ENCODE measurements at places on chromosomes 12 and 14. TPM values are rescaled to one million over a fixed set of nuclear protein-coding genes. Genes with fewer than 3 reads are reported as not detected.

DNA sequence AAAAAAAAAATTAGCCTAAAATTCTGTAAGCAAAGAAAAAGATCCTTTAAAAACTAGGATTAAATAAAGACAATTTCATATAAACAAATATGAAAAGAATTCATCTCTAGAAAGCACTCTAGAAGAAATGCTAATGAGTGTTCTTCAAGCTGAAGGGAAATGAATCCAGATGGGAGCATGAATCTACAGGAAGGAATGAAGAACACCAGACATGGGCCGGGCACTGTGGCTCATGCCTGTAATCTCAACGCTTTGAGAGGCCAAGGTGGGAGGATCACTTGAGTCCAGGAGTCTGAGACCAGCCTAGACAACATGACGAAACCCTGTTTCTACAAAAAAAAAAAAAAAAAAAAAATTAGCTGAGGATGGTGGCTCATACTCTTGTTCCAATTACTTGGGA, 297.2 kb downstream of the FBXL14 start:
- DNase-seq: no peak

GRCh38 chr14:98210045-98210672, 1061.8 kb downstream of the BCL11B start:
- peak; percentile 61 for DNase-seq

GRCh38 chr12:40569626-40570179, 122.5 kb upstream of the CNTN1 start:
- no peak for DNase-seq

DNA sequence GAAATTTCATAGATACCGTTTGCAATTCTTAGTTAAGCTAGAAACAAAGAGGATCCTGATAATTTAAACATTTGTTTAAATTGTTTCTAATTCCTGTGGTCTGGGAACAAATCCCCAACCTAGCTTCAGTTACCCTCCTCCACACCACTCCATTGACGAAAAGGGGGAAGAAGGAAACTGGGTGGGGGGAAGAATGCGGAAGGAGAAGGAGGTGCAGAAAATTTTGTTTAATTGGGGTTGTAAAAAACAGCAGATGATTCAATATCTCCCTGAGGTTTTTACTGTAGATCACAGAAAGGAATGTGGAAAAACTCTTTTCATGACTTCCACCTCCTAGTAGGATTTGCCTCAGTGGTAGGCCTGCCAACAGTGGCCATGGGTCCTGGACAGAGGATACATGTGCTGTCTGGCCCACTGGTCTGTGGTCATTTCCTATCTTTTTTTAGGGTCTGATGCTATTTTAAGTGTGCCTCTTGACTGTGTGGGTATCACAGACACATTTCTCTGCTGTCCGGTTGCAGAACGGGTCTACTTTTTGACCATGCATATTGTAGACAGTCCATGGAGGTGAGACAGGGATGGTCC, 122.9 kb upstream of the PCED1B start:
- DNase-seq: no peak

DNA sequence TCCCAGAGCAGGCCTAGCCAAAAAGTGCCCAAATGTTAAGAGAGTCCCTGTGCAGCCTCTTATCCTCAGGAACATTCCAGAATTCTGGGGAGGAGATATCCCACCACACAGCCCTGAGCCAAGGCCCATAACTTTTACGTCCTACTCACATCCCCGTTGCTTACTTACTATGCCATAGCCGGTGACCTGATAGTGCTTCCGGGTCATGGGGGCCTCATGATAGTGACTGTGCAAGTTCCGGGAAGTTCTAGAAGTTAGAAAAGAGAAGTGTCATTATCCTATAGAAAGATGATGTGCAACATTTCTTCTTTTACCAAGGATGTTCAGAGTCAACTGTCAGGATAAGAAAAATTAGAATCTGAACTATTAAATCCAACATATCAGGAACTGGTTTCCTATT, 15.6 kb upstream of the NGB start:
- DNase-seq: no peak

- no peak for DNase-seq
These were observed 1.1 kb downstream of the PAN2 start for GRCh38 chr12:56332512-56333196.

- DNase-seq: no peak
These were observed 64.7 kb downstream of the KIF26A start for GRCh38 chr14:104203071-104203425.

DNA sequence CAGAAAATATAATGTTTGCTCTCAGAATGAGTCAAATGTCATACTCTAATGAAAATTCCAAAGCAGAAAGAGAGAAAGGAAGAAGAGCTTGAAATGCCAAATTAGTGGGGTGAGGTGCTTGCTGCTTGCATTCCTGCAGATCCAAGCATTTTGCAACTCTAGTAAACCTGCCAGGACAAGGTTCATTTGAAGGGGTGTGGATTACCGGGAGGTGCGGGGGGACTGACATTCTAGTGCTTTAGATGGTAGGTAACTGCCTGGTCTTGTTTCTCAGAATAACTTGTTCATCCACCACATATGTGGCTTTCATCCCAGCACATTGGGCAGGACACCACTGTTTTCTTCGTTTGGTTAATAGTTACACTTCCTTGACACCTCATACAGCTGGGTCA, 144.4 kb downstream of the AKAP6 start:
- DNase-seq: no peak

GRCh38 chr12:21144309-21144708, 13.3 kb downstream of the SLCO1B1 start:
- no peak for DNase-seq

DNA sequence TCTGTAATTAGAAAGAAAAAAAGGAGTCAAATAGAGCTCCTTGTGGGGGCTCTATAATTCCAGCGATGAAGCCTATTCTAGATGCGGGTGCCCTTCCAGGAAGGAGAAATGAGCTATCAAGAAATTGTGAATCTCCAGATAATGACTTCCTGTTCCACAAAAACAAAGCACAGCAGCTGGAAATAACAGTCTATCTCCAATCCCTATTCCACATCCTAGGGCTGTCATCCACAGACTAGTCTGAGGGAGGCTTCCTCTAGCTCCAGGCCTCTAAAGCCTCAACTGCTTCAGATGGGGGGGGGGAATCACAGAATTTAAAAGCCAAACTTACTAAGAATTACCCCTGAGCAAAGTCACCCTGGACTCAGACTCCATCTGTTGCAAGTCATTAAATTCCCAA, 77.4 kb upstream of the GTF2A1 start:
- no peak for DNase-seq

- no peak for DNase-seq
These were observed 237.1 kb downstream of the FOXN3 start for GRCh38 chr14:89179891-89180404.

GRCh38 chr12:21697904-21698630, 40.4 kb upstream of the LDHB start:
- no peak for DNase-seq

- DNase-seq: no peak
These were observed 34.5 kb upstream of the LGALS3 start for GRCh38 chr14:55094292-55095157.

DNA sequence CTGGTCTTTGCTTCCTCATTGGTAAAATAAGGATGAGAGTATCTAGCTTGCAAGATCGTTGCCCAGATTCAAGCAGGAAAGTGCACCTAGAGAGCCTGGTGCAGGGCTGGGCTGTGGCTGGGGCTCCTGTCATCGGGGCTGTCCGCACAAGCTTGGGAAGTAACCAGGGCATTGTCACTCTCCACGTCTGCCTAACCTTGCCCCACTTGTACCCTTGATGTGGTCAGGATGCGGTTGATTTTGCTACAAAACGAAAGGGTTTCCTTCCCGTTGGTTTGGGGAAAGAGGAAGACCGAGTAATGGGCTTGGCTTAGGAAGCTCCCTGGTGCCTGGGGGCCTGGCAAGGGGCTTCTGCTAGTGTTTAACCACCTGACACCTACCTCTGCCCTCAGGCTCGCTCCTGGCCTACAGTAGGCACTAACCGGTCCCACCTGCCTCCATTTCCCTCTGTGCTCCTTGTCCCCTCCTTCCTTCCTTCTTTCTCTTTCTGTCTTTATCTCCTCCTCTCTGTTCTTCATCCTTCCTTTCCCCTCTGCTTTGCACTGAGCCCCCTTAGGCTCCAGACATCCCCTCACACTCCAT, 21.8 kb downstream of the MVK start:
- DNase-seq: peak; percentile 44

- no peak for DNase-seq
These were observed at the start of gene SIX1 for GRCh38 chr14:60648934-60649874. SIX1 (minus strand) TSS chr14:60649477; CDS start chr14:60649189, 288 bp downstream.

GRCh38 chr12:105256011-105256410, 20.0 kb upstream of the APPL2 start:
- DNase-seq: no peak

DNA sequence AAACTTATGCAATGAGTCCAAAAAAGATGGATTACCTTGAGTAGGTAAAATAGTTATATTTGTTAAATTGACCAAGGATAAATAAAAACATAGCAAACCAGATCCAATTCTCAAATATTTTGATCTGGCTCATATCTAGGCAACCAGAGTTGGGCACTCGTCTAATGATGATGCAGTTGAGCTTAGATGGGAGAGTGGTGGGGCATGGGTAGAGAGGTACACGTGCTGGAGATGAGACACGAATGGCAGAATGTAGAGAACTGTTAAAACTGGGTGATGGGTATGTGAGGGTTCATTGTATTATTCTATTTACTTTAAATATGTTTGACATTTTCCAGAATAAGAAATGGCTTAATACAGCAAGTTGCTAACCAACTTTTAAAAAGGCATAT, 7.6 kb upstream of the RNF34 start:
- DNase-seq: no peak

- peak; percentile 46 for DNase-seq
These were observed 17.4 kb downstream of the BICDL1 start for GRCh38 chr12:120006258-120006975.

DNA sequence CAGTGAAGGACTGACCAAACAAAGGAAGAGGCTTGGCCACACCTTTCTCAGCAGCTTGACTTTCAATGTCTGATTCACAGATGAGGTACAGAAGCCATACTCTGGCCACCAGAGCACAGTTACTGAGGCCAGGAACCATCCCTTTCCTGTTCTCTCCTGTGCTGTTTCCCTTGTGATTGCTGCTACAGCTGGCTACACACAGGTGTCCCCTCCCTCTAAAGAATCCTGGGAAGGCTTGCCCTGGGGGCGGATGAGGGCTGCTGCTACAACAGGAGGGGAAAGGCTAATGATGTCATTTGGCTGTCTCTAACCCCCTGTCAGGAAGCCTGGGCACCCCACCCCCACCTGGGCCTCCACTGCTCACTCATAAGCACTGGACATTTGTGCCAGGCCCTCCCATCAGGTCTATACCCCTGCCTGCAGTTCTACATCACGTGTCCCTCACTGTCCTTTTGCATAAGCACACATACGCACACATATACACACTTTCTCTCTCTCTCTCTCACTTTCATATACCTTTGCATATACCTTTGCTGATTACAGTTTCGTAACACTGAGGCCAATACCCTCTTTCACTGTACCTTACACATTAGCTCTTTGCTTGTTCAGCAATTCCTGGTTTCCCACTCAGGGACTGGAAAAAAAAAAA, 41.4 kb downstream of the PRPF40B start:
- DNase-seq: no peak

- DNase-seq: no peak
These were observed 32.4 kb downstream of the LMO3 start for GRCh38 chr12:16573398-16574077.

- no peak for DNase-seq
These were observed 27.8 kb upstream of the DLK1 start for GRCh38 chr14:100698666-100699448.

GRCh38 chr12:65430571-65431306, 152.3 kb downstream of the MSRB3 start:
- no peak for DNase-seq

DNA sequence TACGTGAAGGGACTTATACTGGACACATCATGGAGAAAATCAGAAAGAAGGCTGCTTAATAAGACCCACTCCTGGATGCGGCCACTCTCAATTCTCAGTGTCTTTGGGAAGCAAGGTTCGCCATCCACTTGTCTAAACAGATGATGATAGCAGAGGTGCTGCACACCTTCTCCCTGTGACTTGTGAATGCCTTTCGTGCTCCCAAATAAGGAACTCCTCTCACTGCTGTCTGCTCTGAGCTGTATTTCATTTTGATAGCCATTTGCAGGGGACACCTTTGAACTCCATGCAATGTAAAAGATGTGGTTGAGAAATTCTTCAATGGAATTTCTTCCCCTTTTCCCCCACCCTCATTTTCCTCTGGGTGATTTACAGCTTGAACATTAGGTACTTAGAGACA, 11.6 kb downstream of the RMST start:
- no peak for DNase-seq

- no peak for DNase-seq
These were observed 2.9 kb downstream of the MMP14 start for GRCh38 chr14:22839159-22839779.

- no peak for DNase-seq
These were observed 250.5 kb upstream of the PWP1 start for GRCh38 chr12:107435072-107435471.

DNA sequence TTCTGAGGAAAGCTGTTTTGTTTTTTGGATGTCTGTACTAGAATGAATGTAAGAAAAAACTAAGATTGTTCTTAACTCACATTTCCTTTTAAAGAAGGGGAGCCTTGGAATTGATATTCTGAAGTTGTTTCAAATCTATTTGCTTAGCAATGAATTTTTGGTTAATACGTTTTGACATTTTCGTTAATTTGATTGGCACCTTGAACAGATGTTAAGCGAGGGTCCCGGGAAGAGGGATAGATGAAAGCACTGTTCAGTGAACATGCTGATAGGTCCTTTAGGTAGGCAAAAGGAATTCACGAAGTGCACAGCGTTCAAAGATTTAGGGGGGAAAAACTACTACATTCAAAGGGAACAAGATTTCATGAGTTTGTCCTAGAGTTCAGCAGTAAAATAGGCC, 1.7 kb downstream of the SLC39A9 start:
- DNase-seq: no peak

- no peak for DNase-seq
These were observed 1.4 kb upstream of the STON2 start for GRCh38 chr14:81401420-81402122.

DNA sequence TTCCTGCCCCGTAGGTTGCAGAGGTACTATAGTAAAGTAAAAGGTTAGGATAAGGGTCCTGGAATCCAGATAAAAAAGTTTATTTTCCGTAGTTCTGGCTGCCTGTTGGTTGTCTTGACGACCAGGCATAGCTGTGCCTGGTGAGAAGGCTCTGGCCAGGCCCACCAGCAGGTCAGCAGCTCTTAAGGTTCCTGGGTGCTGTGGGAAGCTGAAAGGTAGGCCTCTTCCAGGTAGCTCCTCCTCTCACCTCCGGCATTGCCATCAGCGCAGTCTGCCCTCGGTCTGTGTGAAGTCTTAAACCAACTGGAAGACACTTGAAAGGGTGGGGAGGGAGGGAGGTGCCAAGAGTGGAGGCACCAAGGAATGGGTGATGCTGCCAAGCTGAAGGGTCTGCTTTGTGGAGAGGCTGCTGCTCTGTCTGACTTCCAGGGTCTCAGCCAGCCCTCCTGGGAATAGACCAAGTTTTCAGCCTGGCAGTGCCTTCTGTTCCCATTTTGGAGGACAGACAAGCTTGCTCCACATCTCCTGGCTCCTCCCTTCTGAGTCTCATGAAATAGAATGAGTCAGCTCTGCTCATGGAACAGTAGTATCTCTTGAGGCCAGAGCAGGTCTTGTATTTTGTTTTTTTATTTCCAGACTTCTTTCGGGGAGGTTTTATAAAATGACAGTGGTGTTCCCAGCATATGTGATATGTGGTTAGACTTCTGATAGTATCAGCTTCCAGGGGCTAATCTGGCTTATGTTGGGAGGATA, 5.2 kb upstream of the ACADS start:
- no peak for DNase-seq

Gene CATSPERB
- total RNA-seq: 1.1 TPM

Gene LMNTD1
- total RNA-seq: not detected

Gene NRDE2
- 34.6 TPM for total RNA-seq

Gene RNASE3
- total RNA-seq: not detected

Gene REP15
- total RNA-seq: 1.0 TPM

Gene CACNA1C
- total RNA-seq: 0.05 TPM

Gene MYG1
- total RNA-seq: 63.8 TPM

Gene ACSS3
- total RNA-seq: not detected

Gene THAP2
- total RNA-seq: 7.2 TPM

All from activated naive CD4-positive, alpha-beta T cell treated with anti-CD3 and anti-CD28 coated beads, Interleukin-2, amount 50 U/mL, for 72 hours (primary cell).